ENCODE measurements at places on chromosomes 11 and 22. TPM values are rescaled to one million over a fixed set of nuclear protein-coding genes. Genes with fewer than 3 reads are reported as not detected.
A peak's percentile ranks its signal among the peaks of the same experiment; 100 is the strongest.

GRCh38 chr22:29311464-29312217, 3.9 kb downstream of the RASL10A start:
- no peaks in the 10 kb centered on the region for H3K36me3 ChIP-seq
- H3K27me3 ChIP-seq: peaks cover 26% of the 10 kb centered on the region
- DNase-seq: no peak
- peaks cover 33% of the 10 kb centered on the region for H3K4me1 ChIP-seq
- no peak overlapping the region for H3K27ac ChIP-seq

- H3K4me3 ChIP-seq: no peak overlapping the region
- H3K27ac ChIP-seq: no peak overlapping the region
- no peak for DNase-seq
- H3K4me1 ChIP-seq: no peaks in the 10 kb centered on the region
- H3K36me3 ChIP-seq: no peaks in the 10 kb centered on the region
- H3K27me3 ChIP-seq: no peaks in the 10 kb centered on the region
Measured at GRCh38 chr11:69376155-69377028, 82.4 kb downstream of the MYEOV start.

- H3K27me3 ChIP-seq: no peaks in the 10 kb centered on the region
- peaks cover 72% of the 10 kb centered on the region for H3K4me1 ChIP-seq
- peaks cover 6% of the 10 kb centered on the region for H3K36me3 ChIP-seq
- peak overlapping the region; percentile 55 for H3K4me3 ChIP-seq
Measured at GRCh38 chr11:35144136-35144741, 5.3 kb downstream of the CD44 start.

DNA sequence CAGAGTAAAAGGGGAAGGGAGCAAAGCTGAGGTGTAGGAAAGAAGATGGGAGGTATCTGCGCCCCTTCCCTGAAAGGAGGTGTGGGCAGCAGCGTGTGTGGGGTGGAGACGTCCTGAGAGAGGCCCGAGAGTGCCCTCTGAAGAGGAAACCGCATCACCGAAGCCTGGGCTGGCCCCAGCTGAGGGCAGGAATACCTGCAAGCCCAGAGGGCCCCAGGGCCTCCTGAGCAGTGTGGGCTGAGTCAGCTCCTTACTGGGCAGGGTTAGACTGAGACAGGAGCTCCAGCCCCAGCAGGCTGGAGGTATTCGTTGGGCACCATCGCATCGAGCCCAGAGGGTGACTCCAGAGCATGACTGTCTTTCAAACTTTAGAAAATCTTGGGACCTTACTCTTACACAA, 534.0 kb upstream of the B3GAT1 start:
- no peaks in the 10 kb centered on the region for H3K36me3 ChIP-seq
- H3K4me1 ChIP-seq: no peaks in the 10 kb centered on the region
- no peak overlapping the region for H3K4me3 ChIP-seq
- DNase-seq: no peak
- H3K27ac ChIP-seq: no peak overlapping the region

DNA sequence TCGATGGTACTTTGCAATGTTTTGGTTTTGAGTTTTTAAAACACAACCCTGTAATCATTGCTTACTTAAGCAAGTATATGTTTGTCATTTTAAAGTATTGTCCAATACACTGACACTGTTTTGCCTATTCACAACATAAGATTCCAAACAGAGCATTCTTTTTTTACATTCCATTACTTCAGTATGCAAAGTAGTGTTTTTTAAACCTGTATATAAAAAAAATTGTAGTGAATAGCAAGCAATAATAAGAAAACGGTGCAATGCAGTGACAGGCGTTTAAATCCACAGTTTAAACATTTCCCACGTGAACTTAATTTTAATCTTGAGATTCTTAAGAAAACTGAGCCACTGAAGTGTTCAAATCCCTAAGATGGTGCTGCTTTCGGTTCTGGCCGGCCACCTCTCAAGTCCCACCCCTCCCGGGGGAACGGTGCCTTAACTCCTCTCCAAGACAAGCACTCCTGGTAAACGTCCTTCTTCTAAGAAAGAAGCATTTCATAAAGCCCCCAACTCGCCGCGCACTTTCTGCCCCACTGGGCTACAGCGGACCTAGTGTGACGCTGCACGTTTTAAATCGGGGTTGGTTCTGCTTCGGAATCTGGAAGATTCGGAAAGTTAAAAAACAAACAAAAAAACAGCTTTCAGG, 2.9 kb downstream of the PGR start:
- H3K36me3 ChIP-seq: no peaks in the 10 kb centered on the region
- H3K4me1 ChIP-seq: no peaks in the 10 kb centered on the region

- H3K27ac ChIP-seq: no peak overlapping the region
- no peaks in the 10 kb centered on the region for H3K27me3 ChIP-seq
- H3K4me1 ChIP-seq: no peaks in the 10 kb centered on the region
Measured at GRCh38 chr11:24070435-24070834, 426.4 kb upstream of the LUZP2 start.

- H3K4me1 ChIP-seq: no peaks in the 10 kb centered on the region
- H3K36me3 ChIP-seq: no peaks in the 10 kb centered on the region
- no peaks in the 10 kb centered on the region for H3K27me3 ChIP-seq
- H3K27ac ChIP-seq: no peak overlapping the region
Measured at GRCh38 chr11:37184326-37184725, 586.3 kb upstream of the RAG2 start.

DNA sequence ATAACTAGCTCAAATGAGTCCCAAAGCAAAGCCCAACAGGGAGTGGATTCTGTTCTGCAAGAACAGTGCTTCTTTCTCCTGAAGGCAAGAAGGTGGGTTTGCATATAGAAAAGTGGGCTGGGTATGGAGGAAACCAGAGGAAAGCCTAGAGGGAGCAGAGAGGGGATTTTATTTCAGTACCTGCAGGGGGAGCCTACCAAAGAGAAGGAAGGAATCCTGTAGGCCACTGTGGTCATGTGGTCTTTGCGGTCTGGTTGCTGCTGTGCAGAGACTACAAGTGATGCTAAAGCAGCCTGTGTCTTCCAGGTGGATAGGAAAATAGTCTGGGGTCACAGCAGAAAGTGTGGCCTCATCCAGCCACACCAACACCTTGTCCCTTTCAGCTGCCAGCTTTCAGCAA, 33.2 kb upstream of the ZBTB16 start:
- H3K4me3 ChIP-seq: no peak overlapping the region
- H3K36me3 ChIP-seq: no peaks in the 10 kb centered on the region
- no peaks in the 10 kb centered on the region for H3K27me3 ChIP-seq
- H3K27ac ChIP-seq: no peak overlapping the region
- DNase-seq: peak; percentile 37

GRCh38 chr11:11620921-11621572, 758 bp downstream of the GALNT18 start:
- no peaks in the 10 kb centered on the region for H3K27me3 ChIP-seq
- peaks cover 5% of the 10 kb centered on the region for H3K4me1 ChIP-seq
- H3K27ac ChIP-seq: no peak overlapping the region
- no peak overlapping the region for H3K4me3 ChIP-seq

GRCh38 chr11:103484545-103484944, 375.3 kb downstream of the DYNC2H1 start:
- no peaks in the 10 kb centered on the region for H3K36me3 ChIP-seq
- H3K4me1 ChIP-seq: no peaks in the 10 kb centered on the region
- no peak overlapping the region for H3K4me3 ChIP-seq
- no peak for DNase-seq
- H3K27me3 ChIP-seq: no peaks in the 10 kb centered on the region

- peaks cover 33% of the 10 kb centered on the region for H3K4me1 ChIP-seq
- no peak for DNase-seq
- no peaks in the 10 kb centered on the region for H3K27me3 ChIP-seq
- peak overlapping the region; percentile 19 for H3K4me3 ChIP-seq
Measured at GRCh38 chr22:41834005-41834944, 1.4 kb downstream of the SREBF2 start.

DNA sequence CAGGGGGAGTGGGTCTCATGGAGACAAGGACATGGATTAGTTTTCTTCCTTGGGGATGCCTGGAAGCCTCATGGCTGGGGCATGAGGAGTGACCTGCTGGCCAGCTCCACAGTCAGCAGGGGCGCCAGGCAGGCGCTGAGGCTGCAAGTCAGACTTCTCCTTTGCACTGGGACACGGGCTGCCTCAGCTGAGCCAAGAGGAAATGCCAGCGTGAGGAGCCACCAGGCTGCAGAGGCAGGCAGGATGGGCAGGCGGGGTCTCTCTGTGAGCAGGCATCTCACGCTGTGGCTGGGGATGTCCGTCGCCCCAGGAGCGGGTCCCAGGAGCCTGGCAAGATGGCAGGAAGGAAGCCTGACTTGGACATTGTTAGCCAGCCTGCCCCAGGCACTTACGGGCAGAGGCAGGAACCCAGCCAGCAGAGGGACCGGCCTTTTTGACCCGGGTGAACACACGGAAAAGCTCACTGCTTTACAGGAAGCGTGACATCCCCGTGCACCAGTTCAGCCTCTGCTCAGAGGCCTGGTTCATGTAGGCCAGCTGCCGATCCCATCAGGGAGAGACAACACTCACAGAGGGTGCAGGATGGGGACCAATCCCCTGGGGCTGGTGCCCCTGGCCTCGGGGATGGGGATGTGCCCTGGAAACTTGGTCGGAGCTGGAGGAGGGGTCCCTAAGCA, 10.2 kb downstream of the GNB1L start:
- no peaks in the 10 kb centered on the region for H3K36me3 ChIP-seq
- H3K4me1 ChIP-seq: peaks cover 20% of the 10 kb centered on the region
- no peaks in the 10 kb centered on the region for H3K27me3 ChIP-seq
- DNase-seq: peak; percentile 24

- H3K27ac ChIP-seq: no peak overlapping the region
- H3K4me3 ChIP-seq: no peak overlapping the region
- no peaks in the 10 kb centered on the region for H3K36me3 ChIP-seq
- no peaks in the 10 kb centered on the region for H3K4me1 ChIP-seq
- H3K27me3 ChIP-seq: no peaks in the 10 kb centered on the region
Measured at GRCh38 chr22:26035523-26035922, 133.7 kb upstream of the SEZ6L start.

DNA sequence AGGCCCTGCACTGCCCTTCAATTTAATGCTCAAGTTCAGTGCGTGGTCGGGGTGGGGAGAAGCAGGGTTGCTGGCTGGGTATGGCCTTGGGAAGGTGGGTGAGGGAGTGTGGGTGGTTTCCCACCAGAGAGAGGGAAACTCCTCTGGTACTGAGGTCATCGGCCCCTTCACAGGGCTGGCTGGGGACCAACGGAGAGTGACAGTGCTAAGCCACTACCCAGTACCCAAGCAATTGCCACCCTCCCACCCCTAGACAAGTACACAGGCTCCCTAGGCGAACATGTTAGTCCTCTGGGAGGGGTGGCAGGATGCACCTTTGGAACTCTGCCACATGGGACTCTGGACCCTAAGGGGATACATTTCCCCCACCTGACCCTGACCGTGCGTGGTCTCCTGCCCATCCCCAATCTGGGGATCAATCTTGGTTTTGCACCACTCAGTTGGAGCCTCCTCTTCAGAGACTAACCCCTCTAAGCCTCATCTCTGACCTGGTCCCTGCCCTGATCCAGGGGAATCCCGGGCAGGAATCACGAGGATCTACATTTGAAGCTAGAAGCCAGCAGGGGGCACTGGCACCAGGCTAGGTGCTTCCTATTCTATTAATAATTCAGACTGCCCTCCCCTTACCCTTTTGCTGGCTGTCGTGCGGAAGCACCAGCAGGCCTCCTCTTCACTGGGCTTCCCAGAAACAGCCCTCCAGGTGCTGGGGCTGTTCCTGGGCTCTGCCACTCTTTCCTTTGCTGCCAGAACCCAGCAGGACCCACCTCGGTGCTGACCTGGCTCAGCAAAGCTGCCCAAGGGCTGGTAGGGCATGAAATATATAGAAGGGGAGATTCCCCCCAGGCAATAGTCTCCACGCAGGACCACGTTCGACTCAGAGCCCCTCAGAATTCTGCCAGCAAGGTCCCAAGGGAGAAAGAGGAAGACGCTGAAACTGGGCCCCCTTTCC, 377.7 kb downstream of the TENM4 start:
- H3K27me3 ChIP-seq: no peaks in the 10 kb centered on the region
- H3K27ac ChIP-seq: no peak overlapping the region
- no peaks in the 10 kb centered on the region for H3K4me1 ChIP-seq
- H3K4me3 ChIP-seq: no peak overlapping the region

GRCh38 chr22:43042101-43042780, 27.3 kb upstream of the PACSIN2 start:
- no peak overlapping the region for H3K4me3 ChIP-seq
- no peak overlapping the region for H3K27ac ChIP-seq
- H3K27me3 ChIP-seq: no peaks in the 10 kb centered on the region
- no peaks in the 10 kb centered on the region for H3K4me1 ChIP-seq
- no peak for DNase-seq
- H3K36me3 ChIP-seq: no peaks in the 10 kb centered on the region

GRCh38 chr11:112004389-112004788, 20.8 kb upstream of the DLAT start:
- DNase-seq: no peak
- H3K36me3 ChIP-seq: no peaks in the 10 kb centered on the region
- no peak overlapping the region for H3K4me3 ChIP-seq
- H3K4me1 ChIP-seq: no peaks in the 10 kb centered on the region
- H3K27ac ChIP-seq: no peak overlapping the region

DNA sequence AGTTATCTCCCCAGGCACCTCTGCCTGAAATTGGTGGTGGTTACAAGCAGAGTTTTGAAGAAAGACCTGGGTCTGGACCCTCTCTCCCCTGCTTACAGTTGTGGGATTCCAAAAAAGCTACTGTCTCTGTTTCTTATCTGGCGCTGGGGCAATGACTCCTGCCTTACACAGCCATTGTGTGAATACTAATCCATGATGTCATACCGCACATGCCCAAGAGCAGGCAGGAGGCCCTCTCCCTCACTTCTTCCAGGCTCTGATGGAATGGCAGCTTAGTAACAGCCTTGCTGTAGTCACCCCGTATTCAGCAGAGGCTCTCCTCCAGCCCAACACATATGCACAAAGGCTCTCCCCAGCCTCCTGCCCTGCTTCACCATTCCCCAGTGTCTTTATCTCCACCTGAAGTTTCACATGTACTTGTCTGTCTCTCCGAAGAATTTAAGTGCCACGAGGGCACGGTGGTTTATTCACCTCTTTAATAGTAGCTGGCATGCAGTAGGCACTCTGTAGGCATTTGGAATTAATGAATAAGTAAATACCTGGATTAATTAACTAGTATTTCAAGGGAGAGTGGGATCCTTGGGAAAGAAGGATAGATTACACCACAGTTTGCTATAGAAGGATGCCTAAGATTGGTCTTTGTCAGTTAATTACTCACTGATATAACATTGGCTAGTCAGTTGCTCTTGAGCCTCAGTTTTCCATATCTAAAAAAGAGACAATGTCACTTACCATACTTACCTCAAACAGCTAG, 165.6 kb downstream of the ETS1 start:
- peak overlapping the region; percentile 50 for H3K27ac ChIP-seq
- H3K4me1 ChIP-seq: peaks cover 26% of the 10 kb centered on the region
- DNase-seq: no peak

Gene C22orf31
- not detected for total RNA-seq

Gene LGALS12
- not detected for total RNA-seq

Gene LIPT2
- 15.5 TPM for total RNA-seq

Gene HBD
- total RNA-seq: not detected

Gene AGBL2
- total RNA-seq: 7.8 TPM

Gene KIRREL3
- total RNA-seq: not detected

Gene ZNF202
- total RNA-seq: 17.4 TPM

Gene EXPH5
- total RNA-seq: 4.0 TPM
